ENCODE measurements at places on chromosomes 4 and X. TPM values are rescaled to one million over a fixed set of nuclear protein-coding genes. Genes with fewer than 3 reads are reported as not detected.

The CCNB3 gene
- total RNA-seq = 0.10 TPM

The NHSL2 gene
- total RNA-seq = 18.9 TPM

The VCX3B gene
- total RNA-seq = not detected

The TCEAL6 gene
- not detected for total RNA-seq

The MCF2 gene
- not detected for total RNA-seq

The PABPC5 gene
- 0.44 TPM for total RNA-seq

The TCEAL2 gene
- not detected for total RNA-seq

Measured in mammary microvascular endothelial cell (primary cell).